Stimulated activated CD4-positive, alpha-beta T cell treated with anti-CD3 and anti-CD28 coated beads, Interleukin-15, amount 100 ng/mL, for 1 hour (primary cell): ENCODE measurements at places on chromosomes 3 and 15.

GRCh38 chr15:99098991-99099390 lies 5.9 kb upstream of the SYNM start:
- DNase-seq, result no peak

- no peak for DNase-seq
Measured at GRCh38 chr15:101055411-101055810, 136.3 kb downstream of the LRRK1 start.

- DNase-seq, result no peak
Measured at GRCh38 chr3:157610876-157611535, 107.8 kb upstream of the VEPH1 start.

DNA sequence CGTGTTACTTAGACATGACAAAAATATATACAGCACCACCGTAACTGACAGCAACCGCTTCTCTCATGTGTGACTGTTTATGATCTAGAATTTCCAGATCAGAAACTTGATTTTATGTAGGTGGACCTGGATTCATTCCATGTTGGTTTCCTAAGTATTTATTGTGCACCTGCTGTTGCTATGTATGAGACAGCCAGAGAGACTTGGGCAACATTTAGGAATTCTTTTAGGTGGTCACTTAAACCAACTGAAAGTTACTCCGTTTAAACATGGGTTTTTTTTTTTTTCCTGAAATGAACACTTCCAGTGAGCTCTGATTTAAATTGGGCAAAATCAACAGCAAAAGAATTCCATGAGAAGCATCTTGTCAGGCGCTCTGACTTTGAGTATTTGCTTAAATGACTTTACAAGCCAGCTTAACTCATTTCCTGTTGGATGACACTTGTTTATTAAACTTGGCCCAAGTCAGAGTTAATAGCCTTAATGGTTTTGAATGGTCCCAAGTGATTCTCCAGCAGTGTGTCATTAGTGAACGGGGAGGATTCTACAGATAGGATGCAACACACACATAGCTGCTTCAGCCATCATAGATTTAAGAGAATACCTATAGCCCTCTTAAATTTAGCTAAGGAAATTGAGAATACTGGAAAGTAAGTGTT lies 31.8 kb downstream of the MITF start:
- no peak for DNase-seq

DNA sequence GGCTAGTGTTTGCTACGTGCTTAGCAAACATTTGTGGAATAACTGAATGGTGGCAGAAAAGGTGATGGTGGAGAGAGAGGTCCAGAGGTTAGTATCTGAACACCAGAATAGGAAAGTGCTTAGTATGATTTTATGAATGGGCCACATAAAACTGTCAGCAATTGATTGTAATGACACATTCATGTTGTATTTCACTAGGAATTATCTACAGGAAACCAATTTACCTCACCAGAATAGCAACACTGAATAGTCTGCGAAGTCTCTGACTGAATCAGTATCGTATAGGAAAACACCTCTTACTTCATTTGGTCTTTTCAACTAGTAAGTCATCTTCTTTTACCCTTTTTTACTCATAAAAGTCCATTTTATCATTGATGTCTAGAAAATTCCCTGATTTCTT lies 8.2 kb upstream of the ATP11B start:
- no peak for DNase-seq

DNA sequence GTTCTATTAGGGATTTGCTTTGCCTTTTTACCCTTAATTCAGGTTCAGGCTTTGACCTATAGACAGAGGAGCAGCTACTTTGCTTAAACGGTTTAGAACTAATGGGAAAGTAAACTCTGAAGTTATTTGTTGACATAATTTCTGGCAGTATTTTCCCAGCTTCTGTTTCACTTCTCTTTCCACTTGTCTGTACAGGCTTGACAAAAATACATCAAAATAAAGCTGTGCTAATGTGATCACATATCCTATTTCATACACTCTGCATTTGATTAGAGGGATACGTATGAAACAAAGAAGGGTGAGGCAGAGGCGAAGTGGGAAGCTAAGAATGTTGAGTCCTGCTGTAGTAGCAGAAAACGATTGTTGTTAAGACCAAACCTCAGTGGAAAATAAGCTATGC lies 389.1 kb upstream of the RARB start:
- DNase-seq, result no peak

DNA sequence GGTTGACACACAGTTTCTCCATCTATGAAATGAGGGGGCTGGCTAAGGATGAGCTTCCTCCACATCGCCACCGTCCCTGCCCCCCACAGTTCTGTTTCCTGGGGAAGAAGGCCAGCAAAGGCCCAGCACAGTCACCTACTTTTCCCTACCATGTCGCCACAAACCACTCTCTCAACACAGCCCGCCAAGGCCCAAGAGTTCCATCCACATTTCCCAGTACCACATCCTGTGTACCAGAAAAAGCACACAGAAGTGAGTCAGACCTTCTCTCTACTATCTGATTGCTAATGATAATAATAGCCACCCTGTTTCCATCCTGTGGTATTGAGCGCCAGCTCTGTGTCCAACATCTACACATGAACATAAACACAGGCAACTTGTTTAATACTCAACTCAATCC lies 30.3 kb upstream of the C15orf39 start:
- DNase-seq, result no peak

DNA sequence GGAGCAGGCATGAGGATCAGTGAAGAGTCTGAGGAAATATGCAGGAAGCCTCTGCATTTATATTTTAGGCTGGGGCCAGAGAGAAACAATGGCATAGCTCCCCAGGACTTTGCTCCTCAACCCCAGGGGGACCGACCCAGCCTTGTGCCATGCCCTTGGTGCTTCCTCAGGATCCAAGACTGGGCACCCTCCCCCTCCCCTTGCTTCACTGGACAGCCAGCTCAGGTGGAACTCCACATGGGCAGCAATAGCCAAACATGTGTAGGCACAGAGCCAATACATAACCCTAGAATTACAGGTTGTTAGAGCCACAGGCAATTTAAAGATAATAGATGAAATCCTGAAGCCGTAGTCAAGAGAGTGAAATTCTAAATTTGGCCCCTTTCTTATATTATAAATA lies 73.0 kb upstream of the ETV5 start:
- no peak for DNase-seq

DNA sequence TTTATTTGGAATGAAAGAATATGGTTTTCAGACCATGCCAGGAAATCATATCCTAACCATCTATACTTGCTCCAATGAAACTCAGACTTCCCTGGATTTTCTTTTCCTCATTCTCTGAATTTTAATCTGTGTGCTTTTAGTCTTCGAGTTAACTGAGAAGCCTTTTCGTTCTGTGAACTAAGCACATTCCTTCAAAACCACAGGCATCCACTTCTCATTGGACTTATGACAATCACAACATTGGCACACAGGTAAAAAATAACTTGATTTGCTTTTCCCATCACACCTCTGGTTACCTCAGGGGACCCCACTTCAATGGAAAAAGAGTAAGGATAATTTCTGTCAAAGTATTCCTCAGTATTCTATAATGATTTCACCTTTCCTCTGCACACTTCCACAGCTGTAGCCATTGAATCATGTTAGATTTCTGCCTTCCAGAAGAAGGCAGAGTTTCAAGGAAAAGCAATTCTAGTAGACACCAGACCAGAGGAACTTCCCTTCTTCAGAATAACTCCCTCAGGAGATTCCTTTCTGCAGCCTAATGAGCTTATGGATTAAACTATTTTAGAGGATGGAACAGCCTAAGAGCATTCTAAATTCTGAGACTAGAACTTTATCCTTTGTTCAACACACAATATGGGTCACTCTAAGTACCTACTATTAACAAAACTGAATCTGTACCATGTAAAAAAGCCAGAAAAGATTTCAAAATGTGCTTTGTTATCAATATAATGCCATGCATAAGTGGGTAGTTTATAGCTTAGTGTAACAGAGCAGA lies 15.9 kb downstream of the COMMD2 start:
- DNase-seq, result no peak

DNA sequence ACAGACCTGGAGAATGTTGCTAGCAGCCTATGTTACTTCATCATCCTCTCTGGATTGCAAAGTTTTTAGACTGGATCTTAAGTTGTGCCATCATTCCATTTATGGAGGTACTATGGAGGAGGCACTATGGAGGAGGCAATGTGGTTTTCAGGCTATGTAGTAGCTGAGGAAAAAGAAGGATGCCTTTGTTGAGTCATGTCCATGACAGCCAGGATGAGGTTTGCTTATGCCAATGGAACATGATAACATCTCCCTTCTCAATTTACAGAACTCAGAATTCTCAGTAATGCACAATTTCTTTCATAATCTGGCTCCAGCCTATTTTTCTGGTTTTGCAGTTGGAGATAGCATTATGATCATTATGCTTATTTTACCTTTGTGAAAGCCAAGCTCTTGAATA lies 65.9 kb upstream of the TMEM108 start:
- DNase-seq, result no peak

DNA sequence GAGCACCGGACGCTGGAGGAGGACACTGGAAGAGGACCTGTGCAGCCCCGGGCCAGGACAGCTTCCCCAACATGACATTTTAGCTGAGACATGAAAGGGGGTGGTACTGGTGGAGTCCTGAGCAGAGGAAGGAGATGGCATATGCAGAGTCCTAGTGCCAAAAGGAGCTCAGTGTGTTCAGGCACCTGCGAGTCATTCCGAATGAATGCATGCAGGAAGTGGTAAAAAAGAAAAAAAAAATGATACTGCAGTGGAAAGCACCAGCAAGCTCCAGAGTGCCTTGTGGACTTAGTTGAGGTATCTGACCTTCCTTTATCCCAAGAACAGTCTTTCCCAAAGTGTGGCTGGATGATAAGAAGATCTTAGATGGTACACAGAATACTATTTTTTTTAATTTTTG lies 6.6 kb upstream of the ZNF148 start:
- no peak for DNase-seq

GRCh38 chr3:31105438-31106077 lies 211.1 kb upstream of the GADL1 start:
- DNase-seq, result no peak

DNA sequence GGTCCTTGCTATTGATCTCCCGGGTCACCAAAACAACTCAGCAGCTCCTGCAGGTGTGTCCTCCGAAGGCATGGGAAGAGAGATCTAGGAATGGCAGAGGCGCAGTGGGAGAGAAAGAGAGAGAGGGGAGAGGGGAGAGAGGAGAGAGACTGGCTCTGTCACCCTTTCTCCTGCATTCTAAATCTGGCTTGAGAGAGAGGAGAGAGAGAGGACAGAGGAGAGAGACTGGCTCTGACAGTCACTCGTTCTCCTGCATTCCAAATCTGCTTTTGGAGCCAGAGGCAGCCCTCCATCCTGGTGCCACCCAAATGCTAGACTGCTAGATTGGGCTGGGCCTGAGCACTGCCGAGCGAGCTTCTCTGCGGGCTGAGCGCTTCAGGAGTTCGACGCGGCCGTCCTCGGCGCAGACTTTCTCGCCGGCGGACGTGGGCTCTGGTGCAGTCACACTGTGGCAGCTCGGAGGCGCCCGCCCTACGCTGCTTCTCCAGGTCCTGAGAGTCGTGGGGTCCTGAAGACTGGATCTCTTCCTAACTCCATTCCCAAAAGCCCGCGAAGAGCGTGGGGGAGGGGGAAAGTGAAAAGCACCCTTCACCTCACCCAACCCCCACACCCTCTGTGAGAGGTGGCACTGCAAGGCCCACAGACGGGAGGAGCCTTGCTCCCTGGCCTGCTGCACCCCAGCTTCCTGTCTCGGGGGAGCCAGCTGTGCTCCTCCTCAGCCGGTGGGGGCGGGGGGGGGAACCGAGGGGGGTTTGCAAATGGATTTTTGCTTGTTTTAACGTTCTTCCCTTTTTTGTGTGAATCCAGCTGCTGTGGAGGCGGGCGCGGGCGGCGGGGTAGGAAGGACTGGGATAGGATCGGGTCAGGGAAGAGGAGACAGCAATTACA lies 222.3 kb downstream of the MEIS2 start:
- no peak for DNase-seq

DNA sequence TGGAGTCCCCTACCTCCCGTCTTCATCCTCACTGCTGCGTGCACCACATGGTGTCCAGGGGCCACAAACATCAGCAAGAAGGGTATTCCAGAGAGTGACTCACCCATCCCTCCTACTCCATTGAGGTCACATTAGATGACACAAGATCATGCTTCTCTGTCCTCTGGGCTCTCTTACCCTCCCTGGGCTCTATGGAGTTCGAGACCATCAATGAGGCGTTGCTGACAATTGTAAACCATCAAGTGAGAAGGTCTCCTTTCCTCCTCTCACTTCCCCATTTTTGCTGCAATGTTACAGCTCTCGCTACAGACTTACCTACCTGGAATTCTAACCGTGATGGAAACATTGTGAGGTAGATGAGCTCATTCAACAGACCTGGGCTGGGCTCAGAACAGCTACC lies 51.7 kb downstream of the HMCES start:
- no peak for DNase-seq

DNA sequence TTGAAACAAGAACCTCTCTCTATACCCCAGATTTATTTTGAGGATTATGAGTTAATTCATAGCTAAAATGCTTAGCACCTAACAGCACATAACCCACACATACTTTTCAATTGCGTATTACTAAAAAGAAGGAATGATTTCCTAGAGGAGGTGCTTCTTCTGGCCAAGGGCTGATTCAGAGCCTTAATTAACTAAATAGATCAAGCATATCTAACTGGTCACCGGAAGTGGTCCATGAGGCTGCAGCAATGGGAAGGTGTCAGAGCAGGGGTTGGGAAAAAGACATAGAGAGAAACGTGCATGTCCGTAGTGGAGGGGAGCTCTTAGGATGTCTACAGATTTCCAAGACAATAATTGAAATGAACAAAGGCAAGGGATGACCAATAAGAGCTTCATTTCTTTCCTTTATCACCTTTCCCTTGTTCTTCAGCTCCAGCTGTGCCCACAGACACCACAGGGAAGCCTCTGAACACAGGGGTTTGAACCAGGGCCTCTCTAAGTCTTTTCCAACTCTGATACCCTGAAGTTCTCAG lies 467 bp downstream of the HGD start:
- no peak for DNase-seq

DNA sequence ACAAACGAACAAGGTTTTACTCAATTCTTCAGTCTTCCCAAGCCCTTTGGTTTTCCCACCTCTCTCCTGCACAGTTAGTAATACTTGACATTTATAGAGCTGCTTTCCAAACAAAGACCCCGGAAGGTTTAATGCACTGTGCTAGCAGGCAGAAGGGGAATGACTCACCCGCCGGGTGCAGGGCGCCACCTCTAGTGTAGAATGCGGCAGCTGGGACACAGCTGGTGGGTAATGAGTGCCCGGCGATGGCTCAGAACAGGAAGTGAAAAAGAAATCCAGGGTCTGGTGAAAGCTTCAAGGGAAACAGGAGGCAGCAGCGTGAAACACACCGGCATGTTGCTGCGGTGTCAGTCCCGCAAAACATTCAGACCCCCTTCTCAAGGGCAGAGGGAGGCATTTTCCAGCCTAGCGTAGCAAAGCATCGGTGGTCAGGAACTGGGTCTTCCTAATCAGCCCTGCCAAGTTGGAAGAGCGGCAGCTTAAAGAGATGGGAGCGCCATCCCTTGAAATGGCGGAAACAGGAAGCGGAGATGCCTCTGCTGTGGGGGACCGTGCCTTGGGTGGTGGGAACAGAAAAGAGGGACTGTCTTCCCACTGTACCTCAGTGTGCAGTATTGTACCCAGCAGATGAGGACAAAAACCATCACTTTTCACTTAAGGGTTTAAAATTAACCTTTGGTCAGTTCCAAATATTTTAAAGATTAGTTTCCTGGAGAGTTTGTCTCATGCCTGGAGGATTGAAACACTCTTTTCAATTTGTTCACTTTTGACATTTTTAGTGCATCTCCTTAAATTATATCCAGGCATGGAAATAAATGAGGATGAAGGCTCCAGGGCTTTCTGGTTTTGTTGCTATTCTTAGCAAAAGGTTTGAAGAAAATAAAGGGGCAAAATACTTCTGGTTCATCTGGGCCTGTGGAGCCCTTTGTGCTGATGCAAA lies 160.7 kb upstream of the MCTP2 start:
- no peak for DNase-seq

GRCh38 chr15:45948181-45948621 lies 313.4 kb downstream of the SQOR start:
- no peak for DNase-seq
